Stimulated activated CD8-positive, alpha-beta memory T cell treated with anti-CD3 and anti-CD28 coated beads, Interleukin-4, amount 100 ng/mL, for 48 hours (primary cell): ENCODE measurements at places on chromosomes 13 and 19.

- DNase-seq: no peak
Measured at GRCh38 chr13:32897296-32897695, 118.9 kb upstream of the KL start.

GRCh38 chr19:12664406-12665280, 1.9 kb downstream of the MAN2B1 start:
- no peak for DNase-seq

DNA sequence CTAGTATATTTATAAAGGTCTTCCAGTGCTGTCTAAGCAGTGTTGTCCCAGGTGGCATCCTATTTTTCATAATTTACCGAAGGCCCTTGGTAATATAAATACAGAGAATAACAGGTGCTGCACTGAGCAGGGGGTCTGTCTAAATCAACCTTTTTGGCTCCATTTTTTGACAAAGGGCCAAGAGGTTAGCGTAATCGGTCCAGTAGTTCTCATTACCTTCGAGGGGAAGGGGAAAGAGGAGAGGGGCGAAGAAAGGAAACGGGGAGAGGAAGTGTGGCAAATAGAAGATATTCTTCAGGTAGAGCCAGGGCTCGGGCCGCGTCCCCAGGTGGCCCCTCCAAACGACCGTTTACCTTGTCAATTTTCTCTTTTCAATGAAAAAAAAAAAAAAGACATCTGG, 749 bp upstream of the PAN3 start:
- no peak for DNase-seq

DNA sequence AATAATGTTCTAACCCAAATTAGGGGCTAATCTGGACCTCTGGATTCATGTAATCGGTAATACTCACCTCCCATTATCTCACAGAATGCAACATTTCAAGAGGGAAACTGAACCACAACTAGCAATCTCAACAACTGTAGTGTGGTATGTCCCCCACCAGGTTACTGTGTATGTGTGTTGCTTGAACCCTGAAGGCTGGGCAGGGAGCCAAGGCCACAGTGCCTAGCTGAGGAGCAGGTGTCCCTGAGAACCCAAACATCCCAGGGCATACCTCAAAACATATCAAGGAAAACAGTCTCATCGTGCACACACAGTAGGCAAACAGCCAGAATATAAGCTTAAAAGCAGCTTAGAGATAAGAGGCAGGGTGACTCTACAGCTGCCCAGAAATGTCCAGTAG, 20.5 kb upstream of the NEK3 start:
- no peak for DNase-seq
